ENCODE measurements at places on chromosomes 7 and 10.

DNA sequence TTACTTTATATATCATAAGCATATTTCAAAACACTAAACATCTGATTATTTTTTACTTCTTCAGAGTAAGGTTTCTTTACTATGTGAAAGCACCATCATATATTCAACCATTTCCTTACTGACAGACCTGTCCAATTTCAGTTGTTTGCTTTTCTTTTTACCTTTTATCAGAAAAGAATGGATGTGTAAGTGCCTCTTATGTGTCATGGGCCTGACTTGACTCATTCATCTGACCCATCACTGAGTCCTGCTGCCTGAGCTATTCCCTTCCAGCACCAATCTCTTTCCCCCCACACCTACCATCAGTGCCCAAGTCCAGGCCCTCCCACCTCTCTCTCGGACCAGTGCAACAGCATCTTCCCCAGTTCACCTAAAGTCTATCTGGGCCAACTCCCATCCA is 41.7 kb upstream of the ARID5B start:
- DNase-seq: no peak

DNA sequence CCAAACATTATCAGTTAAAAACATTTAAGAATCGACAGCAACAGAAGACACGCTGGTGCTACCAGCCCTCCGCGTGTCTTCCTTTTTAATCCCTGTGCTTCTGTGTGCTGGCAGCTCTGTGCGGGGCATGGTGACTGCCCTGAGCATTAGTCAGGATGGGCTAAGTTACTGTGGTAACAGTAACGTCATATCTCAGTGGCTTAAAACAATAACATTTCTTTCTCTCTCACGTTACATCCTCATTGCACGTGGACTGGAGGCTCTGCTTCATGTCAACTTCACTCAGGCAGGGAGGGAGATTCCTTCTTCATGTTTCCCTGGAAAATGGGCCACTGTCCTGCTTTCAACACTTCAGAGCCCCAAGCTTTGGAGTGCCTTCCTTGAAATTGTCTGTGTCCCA is 378.5 kb downstream of the CCSER2 start:
- DNase-seq: no peak

- peak; percentile 91 for DNase-seq
Observed at GRCh38 chr7:4744391-4745264, 30.8 kb upstream of the AP5Z1 start.

- DNase-seq: peak; percentile 54
Observed at GRCh38 chr10:21514818-21515351, 10.6 kb downstream of the SKIDA1 start.

GRCh38 chr10:131676046-131676799 is 224.6 kb upstream of the PPP2R2D start:
- DNase-seq: peak; percentile 53

GRCh38 chr7:79622781-79623180 is 169.3 kb upstream of the MAGI2 start:
- DNase-seq: no peak

GRCh38 chr10:71561003-71561574 is 158.5 kb downstream of the C10orf105 start:
- DNase-seq: no peak

DNA sequence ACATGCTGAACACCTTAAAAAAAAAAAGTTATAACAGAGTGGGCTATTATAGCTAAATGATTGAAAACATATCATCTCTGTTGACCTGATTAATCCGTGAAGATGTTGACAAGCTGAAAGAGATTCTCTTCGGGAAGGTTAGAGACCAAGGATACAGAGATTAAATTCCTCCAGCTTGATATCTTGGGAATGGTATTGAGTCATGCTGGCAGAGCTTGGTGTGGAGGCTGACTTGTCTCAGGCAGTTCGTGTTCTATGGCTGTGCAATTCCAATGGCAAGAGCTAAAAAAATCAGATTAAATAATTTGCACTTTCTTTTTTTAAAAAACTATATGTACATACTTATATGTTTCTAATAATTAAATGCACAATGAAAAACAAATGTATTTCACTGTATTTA is 24.9 kb upstream of the CACNA2D1 start:
- DNase-seq: no peak

GRCh38 chr7:71140264-71140663 is 8.3 kb downstream of the GALNT17 start:
- DNase-seq: no peak

All from brain (organoid and tissue), 16 donors.